ENCODE measurements at places on chromosomes 5 and 9.

DNA sequence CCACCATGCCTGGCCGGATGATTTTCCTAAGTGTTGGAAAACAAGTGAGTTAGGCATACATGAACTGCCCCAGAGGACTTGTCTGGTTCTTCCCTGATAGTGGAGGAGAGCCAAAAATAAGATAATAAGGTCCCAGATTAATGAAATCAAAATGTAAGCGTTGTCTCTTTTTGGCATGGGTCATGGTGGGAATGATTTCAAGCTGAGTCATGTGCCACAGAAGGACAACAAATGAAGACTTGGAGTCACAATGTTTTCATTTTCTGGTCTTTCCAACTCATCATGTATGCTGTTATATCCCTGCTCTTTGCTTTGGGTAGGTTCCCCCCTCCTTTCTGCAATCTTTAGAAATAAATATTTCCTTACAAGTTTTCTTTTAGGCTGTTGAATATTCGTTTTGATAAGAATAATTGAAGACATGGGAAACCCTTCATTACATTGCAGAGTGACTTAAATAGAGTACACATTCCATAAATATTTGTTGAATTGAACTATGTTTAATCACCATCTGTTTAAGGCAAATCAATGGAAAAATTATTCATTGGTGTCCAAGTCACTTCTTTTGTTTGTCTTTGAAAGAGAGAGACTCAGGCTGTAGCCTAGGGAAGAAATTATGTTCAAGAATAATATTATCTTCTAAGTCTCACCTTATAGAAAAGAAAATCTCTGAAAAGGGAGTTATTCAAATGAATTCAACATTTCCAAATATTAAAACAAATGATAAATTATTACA is 196.3 kb downstream of the CSNK1G3 start:
- DNase-seq = peak; percentile 44

- DNase-seq = no peak
These were observed 39.5 kb downstream of the FAM78A start for GRCh38 chr9:131236761-131237160.

GRCh38 chr5:10556289-10556807 is 7.5 kb upstream of the ANKRD33B start:
- DNase-seq = no peak

DNA sequence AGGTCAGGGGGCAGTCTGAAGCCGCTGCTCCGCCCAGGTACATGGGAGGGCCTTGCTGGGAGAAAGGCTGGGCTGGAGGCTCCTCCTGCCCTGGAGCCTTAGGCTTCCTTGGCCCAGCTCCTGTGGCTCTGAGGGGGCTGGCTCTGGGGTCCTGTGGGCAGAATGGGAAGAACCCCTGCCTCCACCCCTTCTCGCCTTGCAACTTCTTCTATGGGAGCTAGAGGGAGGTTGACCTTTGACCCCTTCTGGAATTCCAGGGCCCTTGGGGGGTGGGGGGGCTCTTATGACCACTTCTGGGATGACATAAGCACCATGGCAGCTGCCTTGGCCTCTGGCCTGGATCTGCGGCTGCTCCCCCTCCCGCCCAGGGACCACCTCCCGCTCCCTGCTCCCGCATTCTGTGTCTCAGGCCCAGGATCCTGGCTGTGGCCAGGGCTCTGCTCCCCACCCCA is 32.2 kb downstream of the IER5L start:
- DNase-seq = no peak

DNA sequence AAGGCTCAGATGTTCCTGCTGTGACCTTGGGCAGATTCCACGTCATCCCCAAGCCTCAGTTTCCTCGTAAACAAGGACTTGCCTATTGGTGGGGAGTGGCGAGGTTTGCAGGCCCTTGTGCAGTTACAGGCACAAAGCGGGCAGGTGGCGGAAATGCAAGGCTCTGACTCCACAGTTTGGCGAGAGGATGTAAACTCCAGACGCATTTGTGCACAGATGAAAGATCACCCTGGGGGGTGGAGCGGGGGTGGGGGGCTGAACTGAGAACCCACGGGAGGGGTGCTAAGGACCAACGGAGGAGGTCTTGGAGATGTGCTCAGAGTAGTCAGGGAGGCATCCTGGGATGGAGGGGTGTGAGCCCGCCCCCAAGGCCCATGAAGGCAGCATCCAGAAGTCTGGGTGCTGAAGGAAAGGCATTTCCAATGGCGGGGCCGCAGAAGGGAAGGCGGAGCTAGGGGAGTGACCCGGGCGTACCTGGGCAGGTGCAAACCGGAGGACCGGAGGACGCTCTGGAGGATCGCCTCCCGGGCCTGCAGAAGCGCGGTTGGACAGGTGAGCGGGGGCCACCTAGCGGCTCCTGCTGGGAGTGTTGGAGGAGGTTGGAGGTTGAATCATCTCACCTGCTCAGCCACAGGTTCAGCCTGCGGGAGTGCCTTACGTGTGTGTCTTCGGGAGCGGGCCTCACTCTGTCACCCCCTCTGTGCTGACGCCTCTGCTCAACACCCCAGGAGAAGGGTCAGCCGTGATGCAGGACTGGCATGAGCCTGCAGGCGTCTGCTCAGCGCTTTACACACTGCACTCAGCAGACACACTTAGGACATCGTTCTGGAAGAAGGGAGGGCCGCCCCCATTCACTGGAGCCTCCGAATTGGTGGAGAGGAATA is 1.9 kb upstream of the FIBCD1 start:
- peak; percentile 63 for DNase-seq

DNA sequence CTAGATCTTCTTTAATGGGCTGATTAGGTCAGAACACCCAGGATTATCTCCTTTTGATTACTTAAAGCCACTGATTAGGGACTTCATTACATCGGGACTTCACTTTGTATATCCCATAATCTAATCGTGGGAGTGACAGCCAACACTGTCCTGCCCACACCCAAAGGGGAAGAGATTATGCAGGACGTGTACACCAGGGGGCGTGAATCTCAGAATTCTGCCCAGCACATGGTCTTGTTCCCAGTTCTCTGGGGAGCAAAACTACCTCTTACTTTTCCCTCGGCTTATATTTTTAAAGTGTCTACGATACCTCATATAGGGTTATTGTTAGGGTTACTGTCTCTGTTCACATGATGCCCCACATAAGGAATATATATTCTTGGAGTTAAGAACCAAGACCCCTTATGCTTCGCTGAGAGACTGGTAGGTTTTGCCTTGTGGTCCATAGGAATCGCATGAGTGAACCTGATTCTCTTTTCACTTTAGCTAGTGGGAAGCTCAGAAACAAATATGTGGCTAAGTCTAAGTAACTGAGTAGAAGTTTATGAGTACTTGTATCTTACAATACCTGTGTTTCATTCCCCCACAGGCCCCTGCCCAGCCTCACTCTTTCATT is 192.7 kb downstream of the GNA14 start:
- DNase-seq = peak; percentile 74

DNA sequence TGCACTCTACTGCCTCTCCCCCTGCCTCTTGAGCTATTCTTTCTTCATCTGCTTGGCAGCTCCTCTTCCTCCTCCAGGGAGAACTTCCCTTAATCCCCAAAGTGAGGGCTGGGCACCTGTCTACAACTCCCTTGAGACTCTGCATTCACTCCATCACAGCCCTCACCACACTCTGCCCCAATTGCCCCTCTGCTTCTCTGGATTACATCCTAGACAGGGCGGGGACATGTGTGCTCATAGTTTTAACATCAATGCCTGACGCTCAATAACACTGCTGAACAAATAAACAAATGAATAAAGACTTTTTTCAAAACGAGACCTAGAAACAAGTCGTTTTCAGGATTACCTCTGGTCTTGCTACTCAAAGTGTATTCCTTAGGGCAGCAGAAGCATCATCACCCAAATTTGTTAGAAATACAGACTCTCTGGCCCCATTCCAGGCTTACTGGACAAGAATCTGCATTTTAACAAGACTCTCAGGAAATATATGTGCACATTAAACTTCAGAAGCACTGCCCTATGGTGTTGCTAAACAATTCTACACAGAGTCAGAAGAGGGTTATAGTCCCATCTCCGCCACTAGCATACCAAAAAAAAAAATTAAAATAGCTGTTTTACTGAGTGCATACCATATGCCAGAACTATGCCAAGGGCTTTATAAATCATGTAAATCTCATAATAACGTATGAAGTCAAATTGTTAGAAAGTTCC is 115.6 kb downstream of the CDK5RAP2 start:
- DNase-seq = no peak

GRCh38 chr9:90368241-90368640 is 274.4 kb downstream of the DIRAS2 start:
- no peak for DNase-seq

DNA sequence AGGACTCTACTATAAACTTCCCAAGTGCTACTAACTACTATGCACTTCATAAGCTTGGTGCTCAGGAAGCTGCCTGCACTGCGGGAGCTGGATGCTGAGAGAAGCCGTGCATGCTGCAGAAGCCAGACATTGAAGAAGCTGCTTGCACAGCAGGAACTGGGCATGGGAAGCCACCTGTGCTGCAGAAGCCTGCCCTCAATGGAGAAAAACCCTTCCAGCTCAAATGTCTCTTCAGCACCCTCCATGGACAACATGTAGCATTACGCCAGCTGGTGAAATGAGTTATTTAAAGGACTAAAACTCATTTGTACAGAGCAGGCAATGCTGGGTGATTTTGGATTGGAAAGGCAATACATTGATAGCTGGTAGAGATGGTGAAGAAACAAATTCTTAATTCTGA is 247.2 kb downstream of the KIF4B start:
- peak; percentile 29 for DNase-seq

DNA sequence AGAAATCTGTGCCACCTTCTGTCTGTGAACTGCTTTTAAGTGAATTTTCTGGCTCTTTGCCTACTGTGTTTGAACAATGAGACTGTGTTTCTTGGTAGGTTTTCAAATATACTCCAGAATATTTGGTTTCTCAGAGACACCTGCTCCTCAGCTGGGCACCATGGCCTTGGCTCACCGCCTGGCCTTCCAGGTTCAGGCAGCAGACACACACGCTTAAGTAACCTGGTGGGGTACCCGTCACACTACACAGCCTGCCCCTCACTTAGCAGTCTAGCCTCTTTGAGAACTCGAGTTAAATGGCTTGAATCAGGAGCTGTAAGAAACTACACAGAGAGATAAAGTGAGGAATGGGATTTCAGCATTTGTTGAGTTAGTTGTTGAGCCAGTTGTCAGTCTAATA is 530.5 kb downstream of the MTRR start:
- DNase-seq = no peak

DNA sequence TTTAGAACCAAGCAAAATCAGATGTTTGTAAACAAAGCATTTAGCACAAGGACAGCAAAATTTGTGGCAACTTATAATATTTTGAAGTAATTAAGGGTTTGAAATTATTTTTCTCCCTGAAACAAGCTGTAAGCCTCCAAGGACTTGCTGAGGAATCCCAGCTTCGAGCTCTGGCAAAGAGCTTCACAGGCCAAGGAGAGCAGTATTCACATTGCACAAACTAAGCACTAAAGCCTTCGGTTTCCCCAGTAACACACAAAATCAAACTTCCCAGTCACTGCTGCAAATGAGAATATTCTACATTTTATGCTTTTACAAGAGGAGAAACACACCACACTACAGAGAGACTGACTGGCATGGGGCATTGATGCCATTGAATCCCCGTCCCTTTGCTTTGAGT is 101.9 kb downstream of the WDR41 start:
- DNase-seq = no peak

- DNase-seq = no peak
These were observed 16.6 kb upstream of the GRHPR start for GRCh38 chr9:37405764-37406380.
